ENCODE measurements at places on chromosomes 7 and 10.
A peak's percentile ranks its signal among the peaks of the same experiment; 100 is the strongest.

DNA sequence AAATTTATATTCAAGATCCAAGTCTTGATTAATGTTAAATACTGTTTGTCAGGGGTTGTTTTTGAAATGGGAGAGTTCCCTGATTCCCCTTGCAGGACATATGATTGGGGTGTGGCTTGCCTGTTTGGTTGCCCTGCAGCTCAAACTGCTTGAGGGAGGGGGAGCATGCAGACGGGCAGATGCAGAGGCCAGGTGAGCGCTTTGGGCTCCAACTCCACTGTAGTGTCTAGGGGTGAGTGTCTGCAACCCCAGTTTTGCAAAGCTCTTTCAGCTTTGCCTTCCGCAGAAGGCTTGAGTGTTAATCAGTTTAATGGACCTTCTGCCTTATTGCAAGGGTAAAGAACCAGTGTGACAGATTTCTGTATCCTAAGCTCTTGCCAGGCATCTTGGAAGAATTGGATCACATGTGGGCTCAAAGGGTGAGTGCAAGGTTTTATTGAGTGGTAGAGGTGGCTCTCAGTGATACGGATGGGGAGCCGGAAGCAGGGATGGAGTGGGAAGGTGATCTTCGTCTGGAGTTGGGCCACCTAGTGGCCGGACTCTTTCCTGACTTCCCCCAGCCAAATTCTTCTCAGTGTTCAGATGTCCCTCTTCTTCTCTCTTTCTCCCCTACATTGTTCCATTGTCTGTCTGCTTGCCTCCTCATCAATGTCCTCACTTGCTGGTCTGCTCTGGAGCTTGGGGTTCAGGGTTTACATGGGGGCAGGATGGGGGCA is 479.7 kb downstream of the ATRNL1 start:
- DNase-seq = no peak

DNA sequence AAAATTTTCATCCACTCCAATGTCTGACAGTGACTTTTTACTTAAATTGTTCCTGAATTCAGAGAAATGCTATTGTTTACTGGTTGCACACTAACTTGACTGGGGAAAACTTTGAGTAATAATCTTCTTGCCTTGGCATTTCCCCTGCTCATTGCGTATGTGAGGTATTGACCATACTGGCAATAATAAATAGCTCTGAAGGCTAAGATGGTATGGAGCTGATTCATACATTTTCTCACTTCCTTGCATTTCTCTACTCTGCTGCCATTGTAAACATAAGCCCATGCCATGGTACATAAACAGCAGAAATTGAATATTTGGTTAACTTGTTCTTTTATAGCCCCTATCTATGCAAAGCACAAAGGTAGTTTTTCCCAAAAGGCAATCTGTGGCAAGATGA is 290.0 kb downstream of the RNLS start:
- no peak for DNase-seq

GRCh38 chr10:6738112-6738768 is 158.2 kb upstream of the PRKCQ start:
- DNase-seq = no peak

DNA sequence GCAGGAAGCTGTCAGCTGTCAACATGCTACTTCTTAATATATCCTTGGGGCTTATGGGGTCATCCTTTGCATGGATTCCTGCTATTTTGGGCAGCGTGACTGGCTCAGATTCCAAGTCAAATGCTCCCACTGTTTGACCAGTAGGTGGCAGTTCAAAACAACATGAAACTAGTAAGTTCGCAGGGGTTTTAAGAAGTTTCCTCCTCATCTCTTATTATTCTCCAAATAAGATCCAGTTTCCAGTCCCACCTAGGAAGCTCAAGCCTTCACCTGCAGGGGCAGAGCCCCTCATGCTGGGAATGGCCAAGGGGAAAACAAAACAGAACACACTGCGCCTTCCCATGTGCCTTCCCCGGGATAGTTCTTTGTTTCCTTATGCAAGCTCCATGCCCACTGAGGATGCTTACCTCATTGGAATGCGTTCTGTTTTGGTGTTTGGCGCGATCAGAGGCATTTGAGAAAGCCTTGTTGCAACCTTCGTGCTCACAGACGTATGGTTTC is 259.8 kb downstream of the GLI3 start:
- peak; percentile 52 for DNase-seq

- no peak for DNase-seq
Observed at GRCh38 chr7:78254726-78255055, 456.1 kb downstream of the PHTF2 start.
